ENCODE measurements at places on chromosomes 6 and 20. TPM values are rescaled to one million over a fixed set of nuclear protein-coding genes. Genes with fewer than 3 reads are reported as not detected.

DNA sequence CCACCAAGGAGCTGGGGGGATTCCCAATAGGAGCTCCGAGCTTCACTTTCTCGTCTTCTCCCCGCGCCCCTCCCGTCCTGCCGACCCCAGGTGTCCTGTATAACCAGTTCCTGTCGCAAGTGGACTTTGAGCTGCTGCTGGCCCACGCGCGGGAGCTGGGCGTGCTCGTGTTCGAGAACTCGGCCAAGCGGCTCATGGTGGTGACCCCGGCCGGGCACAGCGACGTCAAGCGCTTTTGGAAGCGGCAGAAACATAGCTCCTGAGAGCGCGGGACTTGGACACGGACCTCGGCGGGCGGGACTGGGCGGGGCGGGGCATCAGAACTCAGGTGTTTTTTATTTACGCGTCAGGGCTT, 340 bp upstream of the VARS2 start:
- H3K27ac ChIP-seq, result peak overlapping the region; percentile 95
- peak overlapping the region; percentile 80 for H3K4me3 ChIP-seq
- no peak for DNase-seq

DNA sequence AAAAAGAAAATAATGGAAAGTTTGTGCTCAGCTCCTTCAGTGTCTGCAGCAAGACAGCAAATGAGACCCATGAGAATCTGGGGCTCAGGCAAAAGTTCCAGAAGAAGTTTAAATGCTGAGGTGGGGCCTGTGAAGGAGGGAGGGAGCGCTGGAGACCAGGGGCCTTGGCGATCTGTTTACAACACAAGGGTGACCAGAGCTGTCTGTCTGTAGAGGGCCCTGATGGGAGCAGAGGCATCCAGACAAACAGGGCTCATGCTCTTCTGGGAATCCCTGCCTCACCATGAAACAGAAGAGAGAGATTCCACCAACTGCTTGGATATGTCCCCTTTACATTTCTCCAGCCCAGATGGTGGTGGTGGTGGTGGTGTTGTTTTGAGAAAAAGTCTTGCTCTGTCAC, 79.3 kb upstream of the SHLD1 start:
- H3K4me3 ChIP-seq, result no peak overlapping the region
- H3K36me3 ChIP-seq, result no peaks in the 10 kb centered on the region
- no peaks in the 10 kb centered on the region for H3K27me3 ChIP-seq
- no peak for DNase-seq
- peaks cover 16% of the 10 kb centered on the region for H3K4me1 ChIP-seq

- H3K36me3 ChIP-seq, result no peaks in the 10 kb centered on the region
- DNase-seq, result no peak
- no peak overlapping the region for H3K27ac ChIP-seq
- H3K27me3 ChIP-seq, result no peaks in the 10 kb centered on the region
- peaks cover 13% of the 10 kb centered on the region for H3K4me1 ChIP-seq
These were observed 231.2 kb downstream of the ANKRD60 start for GRCh38 chr20:57996936-57997890.

- H3K36me3 ChIP-seq, result no peaks in the 10 kb centered on the region
- H3K27me3 ChIP-seq, result no peaks in the 10 kb centered on the region
- DNase-seq, result no peak
- H3K27ac ChIP-seq, result peak within 1 kb of the TSS; percentile 98
These were observed at the start of gene THBD for GRCh38 chr20:23049201-23050075. Gene THBD, minus strand, starts transcription at chr20:23049672. Its CDS starts 168 bp downstream, at chr20:23049504.

GRCh38 chr20:14235355-14235754, 102.1 kb downstream of the FLRT3 start:
- H3K27ac ChIP-seq, result no peak overlapping the region
- H3K27me3 ChIP-seq, result no peaks in the 10 kb centered on the region
- H3K4me3 ChIP-seq, result no peak overlapping the region
- H3K4me1 ChIP-seq, result no peaks in the 10 kb centered on the region
- DNase-seq, result no peak

GRCh38 chr20:51696304-51697071, 71.7 kb downstream of the ATP9A start:
- peak overlapping the region; percentile 9 for H3K4me3 ChIP-seq
- DNase-seq, result no peak
- peaks cover 32% of the 10 kb centered on the region for H3K36me3 ChIP-seq
- no peaks in the 10 kb centered on the region for H3K27me3 ChIP-seq

IYD gene
- not detected for total RNA-seq

FABP7 gene
- total RNA-seq, result not detected
